NCI-H1436 (cell line): ENCODE measurements at places on chromosomes 5 and 9.

DNA sequence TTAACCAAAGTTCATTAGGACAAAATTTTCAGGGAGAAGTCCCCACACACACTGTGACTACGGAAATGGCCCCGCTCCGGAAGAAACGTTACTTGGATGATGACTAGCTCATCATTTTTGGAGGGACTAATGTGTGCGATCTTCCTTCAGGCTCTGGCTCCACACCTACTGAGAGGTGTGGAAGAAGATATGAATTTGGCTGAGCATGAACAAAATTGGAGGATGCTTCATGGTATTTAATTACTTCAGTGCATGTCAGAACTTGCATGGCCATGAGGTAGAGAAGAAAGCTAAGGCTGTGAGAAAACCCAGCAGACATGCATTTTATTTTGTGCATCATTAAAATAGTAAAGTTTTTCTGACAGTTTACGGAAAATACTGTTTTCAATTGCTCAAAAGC lies 202.1 kb upstream of the TLE4 start:
- DNase-seq = no peak

- no peak for DNase-seq
Observed at GRCh38 chr5:177524941-177525655, 8.3 kb upstream of the DDX41 start.

DNA sequence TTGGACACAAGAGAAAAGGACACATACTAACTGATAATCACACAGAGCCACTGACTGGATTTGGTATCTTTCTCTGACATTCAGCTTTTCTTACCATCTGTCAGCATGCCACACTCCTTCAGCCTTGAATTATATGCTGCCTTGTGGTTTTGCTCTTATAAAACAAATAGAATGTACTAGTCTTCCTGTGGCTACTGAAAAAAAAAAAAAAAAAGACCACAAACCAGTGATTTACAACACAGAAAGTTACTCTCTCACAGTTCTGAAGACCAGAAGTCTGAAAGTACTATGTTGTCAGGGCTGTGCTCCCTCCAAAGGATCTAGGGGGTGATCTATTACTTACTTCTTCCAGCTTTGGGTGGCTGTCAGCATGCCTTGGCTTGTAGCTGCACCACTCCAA lies 82.3 kb downstream of the THBS4 start:
- DNase-seq = no peak

GRCh38 chr5:4879693-4880303 lies 260.3 kb upstream of the ADAMTS16 start:
- no peak for DNase-seq

DNA sequence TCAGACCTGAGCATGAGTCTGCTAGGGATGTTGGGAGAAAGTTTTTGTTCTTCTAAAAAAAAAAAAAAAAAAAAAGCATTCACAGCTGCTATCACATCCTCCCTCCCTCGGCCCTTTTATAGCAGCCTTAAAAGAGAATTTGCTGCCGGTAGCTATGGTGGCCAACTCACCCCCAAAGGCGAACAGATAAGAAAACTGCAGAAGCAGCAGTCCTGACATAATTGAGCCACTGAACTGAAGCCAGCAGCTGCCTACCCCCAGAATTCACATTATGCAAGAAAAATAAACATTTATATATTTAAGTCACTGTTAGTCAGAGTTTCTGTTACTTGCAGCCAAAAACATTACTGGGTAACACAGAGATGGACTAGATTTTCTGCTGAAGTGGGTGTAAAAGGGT lies 124.3 kb upstream of the SMARCA2 start:
- no peak for DNase-seq

GRCh38 chr9:90544488-90544887 lies 98.1 kb downstream of the DIRAS2 start:
- peak; percentile 12 for DNase-seq

GRCh38 chr5:159581502-159582249 lies 251.4 kb upstream of the IL12B start:
- DNase-seq = peak; percentile 21

DNA sequence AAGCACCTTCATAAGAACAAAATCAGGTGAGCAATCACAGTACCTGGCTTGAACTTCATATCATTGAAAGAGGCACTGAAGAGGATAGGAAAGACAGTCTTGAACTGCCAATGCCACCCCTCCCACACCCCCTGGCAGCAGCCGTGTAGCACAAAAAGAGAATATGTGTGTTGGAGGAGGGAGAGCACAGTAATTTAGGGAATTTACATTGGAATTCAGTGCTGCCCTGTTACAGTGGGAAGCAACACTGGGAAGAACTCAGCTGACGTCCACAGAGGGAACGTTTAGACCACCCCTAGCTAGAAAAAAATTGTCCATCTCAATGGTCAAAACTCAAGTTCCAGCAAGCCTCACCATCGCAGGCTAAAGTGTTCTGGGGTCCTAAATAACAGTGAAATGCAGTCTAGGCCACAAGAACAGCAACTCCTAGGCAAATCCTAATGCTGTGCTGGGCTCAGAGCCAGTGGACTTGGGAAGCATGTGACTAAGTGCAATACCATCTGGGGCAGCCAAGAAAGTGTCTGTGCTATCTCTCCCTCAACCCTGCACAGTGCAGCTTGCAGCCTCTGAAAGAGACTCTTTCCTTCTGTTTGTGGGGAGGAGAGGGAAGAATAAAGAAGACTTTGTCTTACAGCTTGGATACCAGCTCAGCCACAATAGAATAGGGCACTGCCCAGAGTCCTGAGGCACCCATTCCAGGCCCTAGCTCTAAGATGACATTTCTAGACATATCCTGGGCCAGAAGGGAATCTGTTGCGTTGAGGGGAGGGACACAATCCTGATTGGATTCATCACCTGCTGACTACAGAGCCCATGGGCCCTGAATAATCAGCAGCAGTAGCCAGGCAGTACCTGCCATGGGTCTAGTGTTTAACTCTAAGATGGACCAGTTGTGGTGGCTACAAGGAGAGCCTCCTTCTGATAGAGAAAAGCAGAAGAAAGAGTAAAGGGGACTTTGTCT lies 62.1 kb upstream of the VLDLR start:
- DNase-seq = no peak

DNA sequence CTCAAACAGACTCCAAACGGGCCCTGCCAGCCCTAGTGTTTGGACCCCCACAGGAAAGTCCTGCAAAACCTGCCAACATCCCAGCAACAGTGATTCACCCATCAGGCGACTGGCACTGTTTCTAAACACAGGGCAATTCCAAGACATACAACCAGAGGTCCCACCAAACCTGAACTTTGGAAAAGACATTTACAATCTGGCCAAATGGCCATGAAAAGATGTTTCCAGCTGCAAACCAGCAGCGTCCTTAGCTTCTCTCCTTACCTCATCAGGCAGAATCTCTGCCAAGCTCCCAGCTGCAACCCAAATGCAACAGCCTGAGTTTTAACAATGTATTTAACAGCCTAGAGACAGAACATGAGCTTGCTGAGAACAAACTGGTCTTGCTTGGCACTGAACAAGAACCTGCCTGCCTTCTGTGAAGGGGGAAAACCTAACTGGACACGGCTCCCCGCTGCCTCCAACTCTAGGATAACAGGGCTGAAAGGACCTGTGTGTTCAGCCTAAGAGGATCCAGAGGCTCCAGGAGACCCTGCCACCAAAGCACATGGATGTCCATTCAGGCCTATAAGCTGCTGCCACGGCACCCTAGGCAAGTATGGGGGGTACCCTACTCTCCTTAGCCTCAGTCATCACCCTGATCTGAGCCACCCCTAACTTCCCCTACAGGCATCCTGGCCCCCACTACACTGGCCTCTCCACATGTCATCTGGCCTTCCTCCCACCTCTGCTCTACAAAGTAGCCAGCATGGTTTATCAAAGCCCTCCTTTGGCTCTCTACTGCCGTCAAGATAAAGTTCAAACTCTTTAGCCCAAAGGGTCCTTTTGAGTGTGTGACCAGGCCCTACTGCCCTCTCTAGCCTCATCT lies 5.6 kb downstream of the P4HA2 start:
- DNase-seq = no peak

DNA sequence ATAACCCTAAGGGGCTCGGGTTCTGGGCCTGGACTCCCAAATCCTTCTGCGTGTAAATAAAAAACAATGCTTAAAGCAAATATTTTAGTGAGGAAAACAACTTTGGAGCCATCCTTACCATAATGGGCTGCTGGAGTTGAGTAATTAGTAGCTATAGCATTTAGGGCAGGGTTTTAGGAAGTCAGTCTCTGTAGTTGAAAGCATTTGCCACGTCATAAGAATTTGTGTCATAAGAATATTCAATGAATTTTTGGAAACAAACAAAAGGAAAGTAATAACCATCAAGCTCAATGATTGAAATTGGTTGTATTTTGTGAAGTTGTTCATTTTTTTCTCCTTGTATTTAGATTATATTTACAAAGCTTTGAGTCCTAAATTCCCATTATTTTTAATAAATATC lies 114.8 kb upstream of the ELL2 start:
- no peak for DNase-seq

DNA sequence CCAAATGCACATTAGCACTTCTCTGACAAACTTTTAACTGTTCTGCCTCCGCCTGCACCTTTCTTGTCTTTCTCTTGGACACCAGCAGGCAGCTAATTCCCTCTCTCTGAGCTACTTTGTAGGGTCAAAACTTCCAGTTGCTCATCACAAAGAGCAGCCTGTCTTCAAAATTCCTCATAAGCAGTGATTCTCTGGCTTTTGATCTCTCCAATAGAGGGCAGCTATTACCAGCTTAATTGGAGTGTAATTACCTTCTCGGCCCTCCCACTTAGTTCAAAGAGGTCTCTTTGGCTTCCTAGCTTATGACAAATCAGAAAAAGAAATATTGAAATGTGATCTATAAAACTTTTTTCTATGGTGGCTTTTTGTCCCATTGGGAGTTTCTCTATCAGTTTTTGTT lies 43.6 kb upstream of the RAD23B start:
- no peak for DNase-seq

DNA sequence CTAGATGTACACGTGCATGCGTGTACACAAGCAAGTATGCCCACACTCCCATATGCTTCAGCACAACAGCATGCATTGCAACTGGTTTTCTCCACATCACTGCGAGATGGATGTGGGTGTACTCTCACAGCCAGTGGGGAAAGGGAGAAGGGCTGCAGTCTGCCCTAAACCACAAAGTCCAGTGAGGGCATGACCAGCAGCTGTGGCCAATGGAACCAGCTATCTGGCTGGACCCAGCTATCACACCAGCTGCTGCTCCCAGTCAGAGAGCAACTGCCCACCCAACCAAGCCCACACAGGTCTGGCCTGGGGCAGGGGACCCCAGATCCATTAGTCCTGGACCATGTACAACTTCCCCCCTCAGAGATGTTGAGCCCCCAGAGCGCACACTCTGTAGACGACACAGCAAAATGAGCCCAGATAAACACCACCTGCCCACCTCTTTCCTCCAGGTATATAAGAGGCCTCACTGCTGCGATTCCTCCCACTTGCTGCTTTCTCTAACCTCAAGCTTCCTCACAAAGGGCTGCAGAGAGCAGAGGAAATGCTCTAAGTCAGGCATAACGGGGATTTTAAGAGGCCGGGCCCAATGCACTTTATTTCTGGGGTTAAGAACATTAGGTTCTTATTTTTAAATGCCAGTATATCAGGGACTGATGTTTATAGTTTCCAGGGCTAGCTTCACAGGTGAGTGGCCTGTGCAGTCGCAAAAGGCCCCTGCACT lies 39.0 kb downstream of the SHB start:
- no peak for DNase-seq

GRCh38 chr5:58263296-58263695 lies 196.6 kb downstream of the PLK2 start:
- DNase-seq = no peak

DNA sequence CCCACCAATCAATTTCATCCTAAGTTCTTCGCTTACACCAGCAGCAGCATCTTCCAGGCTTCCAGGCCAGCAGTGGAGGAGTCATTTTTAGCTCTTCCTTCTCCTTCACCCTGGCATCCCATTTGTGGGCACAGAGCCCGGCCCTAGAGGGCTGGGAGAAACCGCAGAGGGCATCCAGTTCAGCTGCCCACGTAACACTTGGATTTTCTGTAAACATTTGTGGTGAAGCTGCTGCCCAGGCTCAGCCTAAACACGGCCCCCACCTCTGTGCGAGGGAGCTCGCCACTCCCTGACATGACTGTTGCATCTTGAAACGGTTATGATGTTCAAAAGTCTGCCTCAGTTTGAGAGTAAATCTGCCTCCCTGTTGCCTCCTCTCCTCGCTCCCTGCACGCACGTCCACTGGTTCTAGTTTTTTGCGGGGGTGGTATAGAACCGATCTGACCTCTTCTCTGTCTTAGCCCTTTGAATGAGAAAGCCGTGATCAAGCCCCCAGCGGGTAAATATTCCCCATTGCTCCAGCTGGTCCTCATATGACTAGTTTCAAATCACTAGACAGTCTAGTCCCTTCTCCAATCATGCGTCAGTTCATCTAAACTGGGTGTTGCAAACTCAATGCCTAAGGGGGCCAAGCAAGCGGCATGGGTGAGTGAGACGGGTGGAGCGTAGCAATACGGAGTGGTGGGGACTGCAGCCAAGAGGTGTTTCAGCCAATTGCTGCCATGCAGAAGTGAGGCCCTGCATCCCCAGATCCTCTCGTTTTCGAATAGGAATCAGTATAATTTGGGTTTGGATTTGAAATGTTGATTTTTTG lies 34.9 kb upstream of the N4BP3 start:
- DNase-seq = no peak

- DNase-seq = no peak
Observed at GRCh38 chr9:33164138-33164809, 2.9 kb downstream of the B4GALT1 start.

DNA sequence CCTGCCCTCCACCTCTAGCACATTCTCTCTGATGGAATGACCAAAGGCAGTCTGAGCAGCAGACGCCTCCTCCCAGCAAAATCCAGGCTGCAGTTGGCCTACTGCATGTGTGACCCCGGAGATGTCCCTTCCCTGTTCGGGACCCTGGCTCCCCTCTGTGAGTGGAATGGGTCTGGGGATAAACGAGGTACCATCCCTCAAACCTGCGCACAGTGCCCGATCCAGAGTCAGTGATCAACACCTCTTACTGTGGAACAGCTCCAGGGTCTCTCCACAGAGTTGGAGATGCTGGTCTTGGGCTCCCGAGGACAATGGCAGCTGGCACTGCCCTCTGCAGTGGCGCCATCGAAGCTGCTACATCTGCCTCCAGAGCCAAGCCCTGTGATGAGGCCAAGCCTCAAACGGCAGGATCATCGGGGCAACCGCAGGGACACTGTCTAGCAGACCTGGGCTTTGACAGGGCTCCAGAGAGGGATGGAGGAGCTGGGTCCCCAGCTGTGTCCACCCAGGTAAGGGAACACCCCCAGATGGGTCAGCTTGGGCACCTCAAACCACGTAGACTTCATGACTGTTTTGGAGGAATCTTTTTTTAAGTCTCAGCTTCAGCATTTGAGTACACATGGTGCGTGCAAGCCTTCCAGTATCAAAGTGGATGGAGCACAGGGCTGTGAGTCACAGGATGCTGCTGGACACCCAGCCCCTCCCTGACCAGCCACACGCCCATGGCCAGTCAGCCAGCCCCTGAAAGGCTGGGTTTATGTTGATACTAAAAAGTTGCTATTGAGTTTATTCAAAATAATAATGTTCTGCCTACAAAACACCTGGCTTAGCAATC lies 13.0 kb downstream of the MED10 start:
- DNase-seq = no peak
